ENCODE measurements at places on chromosomes 6 and 20.

DNA sequence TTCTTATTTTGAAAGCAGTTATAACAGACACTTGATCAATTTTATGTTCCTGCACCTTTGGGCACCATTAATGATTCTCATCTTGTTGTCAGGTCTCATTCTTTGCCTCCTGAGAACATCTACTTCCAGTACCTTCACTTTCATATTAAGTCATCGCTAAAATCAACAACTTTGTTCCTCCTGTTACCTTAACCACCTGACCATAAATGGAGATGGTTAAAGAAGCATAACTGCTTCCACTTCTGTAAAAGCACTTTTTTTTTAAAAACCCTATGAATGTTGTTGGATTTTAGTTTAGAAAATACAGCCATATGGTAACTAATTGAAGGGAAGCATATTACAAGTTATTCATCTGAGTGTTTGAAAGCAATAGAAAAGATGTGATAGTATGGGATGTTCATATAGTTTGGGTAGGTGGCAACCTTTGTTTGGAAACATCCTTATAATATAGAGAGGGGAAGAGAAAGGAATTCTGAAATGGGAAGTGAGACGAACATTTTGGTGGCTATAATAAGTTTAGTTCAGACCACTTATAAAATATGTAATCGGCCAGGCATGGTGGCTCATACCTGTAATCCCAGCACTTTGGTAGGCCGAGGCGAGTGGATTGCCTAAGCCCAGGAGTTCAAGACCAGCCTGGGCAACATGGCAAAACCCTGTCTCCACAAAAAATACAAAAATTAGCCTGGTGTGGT, 53.9 kb downstream of the AFG1L start:
- no peaks in the 10 kb centered on the region for H3K27me3 ChIP-seq
- no peak overlapping the region for H3K4me3 ChIP-seq
- no peaks in the 10 kb centered on the region for H3K36me3 ChIP-seq
- DNase-seq: no peak
- no peak overlapping the region for H3K27ac ChIP-seq

DNA sequence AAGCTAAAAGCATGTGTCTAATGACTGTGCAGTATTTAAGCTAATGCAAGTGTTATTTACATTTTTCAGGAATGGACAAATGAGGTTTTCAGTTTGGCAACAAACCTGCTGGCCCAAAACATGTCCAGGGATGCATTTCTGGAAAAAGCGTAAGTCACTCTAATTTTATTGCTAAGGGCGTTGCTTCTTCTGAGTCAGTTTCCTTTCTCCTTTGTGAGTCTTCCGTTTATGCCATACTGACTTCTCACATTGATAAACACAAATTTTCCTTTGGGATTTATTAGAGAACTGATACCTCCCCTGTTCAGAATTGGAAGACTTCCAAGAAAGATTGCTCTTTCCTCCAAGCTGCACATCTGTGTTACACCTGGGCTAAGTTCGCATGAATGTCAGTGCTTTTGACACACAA, 422.9 kb upstream of the PLCB4 start:
- peaks cover 10% of the 10 kb centered on the region for H3K36me3 ChIP-seq
- H3K27ac ChIP-seq: no peak overlapping the region
- DNase-seq: no peak
- H3K4me3 ChIP-seq: no peak overlapping the region

DNA sequence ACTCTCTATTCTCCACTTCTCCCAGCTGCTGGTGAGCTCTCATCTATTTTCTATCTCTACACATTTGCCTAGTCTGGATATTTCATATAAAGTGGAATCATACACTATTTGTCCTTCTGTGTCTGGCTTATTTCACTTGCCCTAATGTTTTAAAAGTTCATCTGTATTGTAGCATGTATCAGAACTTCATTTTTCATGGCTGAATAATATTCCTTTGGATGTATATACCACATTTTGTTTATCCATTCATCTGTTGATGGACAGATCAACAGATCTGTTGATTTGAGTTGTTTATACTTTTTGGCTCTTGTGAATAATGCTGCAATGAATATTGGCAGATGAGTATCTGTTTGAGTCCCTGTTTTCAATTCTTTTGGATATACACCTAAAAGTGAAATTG, 49.6 kb downstream of the NHLRC1 start:
- no peaks in the 10 kb centered on the region for H3K36me3 ChIP-seq
- no peak for DNase-seq
- peaks cover 51% of the 10 kb centered on the region for H3K27me3 ChIP-seq
- no peaks in the 10 kb centered on the region for H3K4me1 ChIP-seq
- H3K4me3 ChIP-seq: no peak overlapping the region

- H3K27ac ChIP-seq: no peak overlapping the region
- H3K27me3 ChIP-seq: peaks cover 43% of the 10 kb centered on the region
- DNase-seq: no peak
- no peak overlapping the region for H3K4me3 ChIP-seq
- no peaks in the 10 kb centered on the region for H3K4me1 ChIP-seq
These were observed 91.8 kb upstream of the TGM3 start for GRCh38 chr20:2204021-2204420.

- DNase-seq: no peak
- H3K4me1 ChIP-seq: no peaks in the 10 kb centered on the region
- no peak overlapping the region for H3K27ac ChIP-seq
- H3K27me3 ChIP-seq: peaks cover 33% of the 10 kb centered on the region
- no peaks in the 10 kb centered on the region for H3K36me3 ChIP-seq
- no peak overlapping the region for H3K4me3 ChIP-seq
These were observed 707.0 kb downstream of the EPM2A start for GRCh38 chr6:145028144-145028818.

DNA sequence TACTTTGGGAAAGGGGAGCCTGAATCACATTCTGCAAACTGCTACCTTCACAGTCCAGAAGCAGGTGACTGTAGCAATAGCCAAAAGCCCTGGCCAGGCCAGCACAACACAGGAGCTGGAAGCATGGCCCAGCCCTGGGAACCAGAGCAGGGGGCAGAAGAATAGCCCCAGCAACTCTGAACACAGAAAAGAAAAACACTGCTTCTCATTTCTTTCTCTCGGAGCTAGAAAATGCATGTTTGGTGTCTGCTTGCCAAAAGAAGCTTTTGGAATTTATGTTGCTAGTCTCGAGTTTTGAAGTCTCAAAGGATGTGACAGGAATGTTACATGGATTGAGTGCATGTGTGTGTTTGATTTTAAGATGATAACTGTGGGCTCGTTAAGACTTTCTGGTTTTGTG, 79.8 kb upstream of the SCAF8 start:
- H3K36me3 ChIP-seq: no peaks in the 10 kb centered on the region
- no peaks in the 10 kb centered on the region for H3K4me1 ChIP-seq

- peaks cover 27% of the 10 kb centered on the region for H3K27me3 ChIP-seq
- H3K4me3 ChIP-seq: no peak overlapping the region
- DNase-seq: no peak
- H3K4me1 ChIP-seq: no peaks in the 10 kb centered on the region
- no peaks in the 10 kb centered on the region for H3K36me3 ChIP-seq
These were observed 110.3 kb upstream of the NUP153 start for GRCh38 chr6:17816921-17817611.

GRCh38 chr6:119938752-119939151, 589.2 kb upstream of the MAN1A1 start:
- no peak overlapping the region for H3K27ac ChIP-seq
- no peak for DNase-seq
- no peak overlapping the region for H3K4me3 ChIP-seq

DNA sequence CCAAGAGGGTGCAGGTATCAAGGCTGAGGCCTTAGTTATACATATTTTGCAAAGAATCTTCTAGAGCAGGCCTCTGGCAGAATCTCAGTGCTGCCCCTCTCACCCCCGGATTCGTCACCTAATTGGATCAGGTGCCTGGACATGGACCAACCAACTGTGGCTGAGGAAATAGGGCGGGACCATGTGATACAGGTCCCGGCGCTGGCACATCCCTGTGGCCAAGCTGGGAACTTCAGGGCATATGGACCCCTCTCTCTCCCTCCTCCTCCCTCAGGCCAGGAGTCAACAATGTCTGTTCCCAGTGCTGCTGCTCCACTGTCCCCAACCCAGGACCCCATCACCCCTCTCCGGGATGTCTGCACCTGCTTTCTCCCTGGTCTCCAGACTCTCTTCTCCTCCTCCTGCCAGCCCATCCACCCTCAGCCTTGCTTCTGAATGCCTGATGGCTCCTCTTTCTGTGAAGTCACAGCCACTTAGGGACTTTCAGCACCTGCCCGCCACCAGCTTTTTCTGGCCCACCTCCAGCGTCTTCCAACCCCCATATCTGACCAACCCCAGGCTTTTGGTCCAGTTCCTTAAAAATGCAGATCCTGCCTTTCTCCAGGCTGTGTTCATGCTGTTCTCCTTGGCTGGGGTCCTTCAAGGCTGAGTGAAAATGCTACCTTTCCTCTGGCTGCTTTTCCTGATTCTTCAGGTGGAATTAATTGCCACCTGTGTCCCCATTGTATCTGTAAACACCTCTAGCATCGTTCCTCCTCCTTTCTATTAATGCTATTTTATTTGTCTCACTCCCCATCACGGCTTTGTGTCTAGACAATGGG, 19.0 kb upstream of the MLN start:
- peaks cover 6% of the 10 kb centered on the region for H3K4me1 ChIP-seq
- no peak overlapping the region for H3K27ac ChIP-seq
- no peak for DNase-seq
- no peaks in the 10 kb centered on the region for H3K36me3 ChIP-seq
- H3K4me3 ChIP-seq: no peak overlapping the region

DNA sequence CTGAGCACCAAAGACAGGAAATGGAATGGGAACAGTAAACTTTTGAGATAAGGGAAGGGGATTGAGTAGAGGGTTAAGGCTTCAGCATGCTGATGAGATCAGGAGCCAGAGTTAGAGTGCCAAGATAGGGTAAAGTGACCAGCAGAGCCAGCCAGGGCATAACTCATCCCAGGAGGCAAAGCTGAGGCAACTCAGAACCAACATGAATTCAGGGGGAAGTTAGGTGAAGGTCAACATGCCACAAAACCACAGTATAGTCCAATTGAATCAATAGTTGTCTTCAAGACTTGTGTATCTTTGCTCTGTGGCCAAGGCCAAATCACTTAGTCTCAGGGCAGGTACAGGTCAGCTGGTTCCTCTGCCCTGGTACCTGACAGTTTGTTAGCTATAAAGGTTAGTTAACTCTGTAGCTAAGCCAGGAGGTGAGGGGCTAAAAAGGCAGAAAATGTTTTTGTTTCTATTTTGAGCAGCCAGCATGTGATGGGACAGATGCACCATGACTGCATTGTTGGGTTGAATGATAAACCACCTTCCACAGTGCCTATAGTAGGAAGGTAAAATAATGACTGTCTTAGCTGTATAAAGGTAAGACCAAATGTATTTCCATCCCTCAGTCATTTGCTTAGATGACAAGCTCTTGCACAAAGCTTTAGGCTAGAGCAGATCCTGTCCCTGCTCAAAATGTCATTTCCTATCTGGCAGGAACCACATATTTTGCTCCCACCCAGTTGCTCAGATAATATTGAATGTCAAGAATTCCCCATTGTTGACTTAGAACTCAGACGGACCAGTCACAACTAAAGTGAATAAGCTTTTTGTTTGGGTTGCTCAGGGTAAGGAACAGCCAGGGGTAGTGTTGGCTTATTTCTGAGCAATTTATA, 15.8 kb downstream of the RNF8 start:
- H3K4me1 ChIP-seq: peaks cover 11% of the 10 kb centered on the region
- peaks cover 25% of the 10 kb centered on the region for H3K36me3 ChIP-seq
- H3K4me3 ChIP-seq: no peak overlapping the region

- DNase-seq: no peak
These were observed 479.0 kb upstream of the CITED2 start for GRCh38 chr6:139853302-139853992.

- no peaks in the 10 kb centered on the region for H3K27me3 ChIP-seq
- no peak overlapping the region for H3K4me3 ChIP-seq
- H3K27ac ChIP-seq: no peak overlapping the region
- no peak for DNase-seq
- no peaks in the 10 kb centered on the region for H3K4me1 ChIP-seq
These were observed 315.7 kb upstream of the EPHA7 start for GRCh38 chr6:93735099-93735498.

DNA sequence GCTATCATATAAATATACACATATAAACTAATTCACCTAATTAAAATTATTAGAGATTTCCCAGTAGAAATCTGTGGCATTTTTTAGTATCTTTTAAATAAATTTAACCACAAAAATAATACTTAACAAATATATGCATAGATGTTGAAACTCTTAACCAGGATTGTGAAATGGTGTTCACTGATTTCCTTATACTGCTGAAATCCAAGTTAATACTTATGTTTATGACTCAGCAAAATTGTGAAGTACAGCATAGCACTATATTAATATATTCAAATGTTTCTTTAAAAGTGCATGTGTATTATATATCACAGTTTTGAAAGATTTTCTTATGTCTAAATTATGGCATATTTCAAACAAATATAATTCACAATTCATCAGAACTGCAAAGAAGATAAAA, 328.2 kb upstream of the MANEA start:
- DNase-seq: no peak
- H3K4me1 ChIP-seq: no peaks in the 10 kb centered on the region
- no peak overlapping the region for H3K4me3 ChIP-seq
- H3K27me3 ChIP-seq: no peaks in the 10 kb centered on the region
- H3K36me3 ChIP-seq: no peaks in the 10 kb centered on the region

DNA sequence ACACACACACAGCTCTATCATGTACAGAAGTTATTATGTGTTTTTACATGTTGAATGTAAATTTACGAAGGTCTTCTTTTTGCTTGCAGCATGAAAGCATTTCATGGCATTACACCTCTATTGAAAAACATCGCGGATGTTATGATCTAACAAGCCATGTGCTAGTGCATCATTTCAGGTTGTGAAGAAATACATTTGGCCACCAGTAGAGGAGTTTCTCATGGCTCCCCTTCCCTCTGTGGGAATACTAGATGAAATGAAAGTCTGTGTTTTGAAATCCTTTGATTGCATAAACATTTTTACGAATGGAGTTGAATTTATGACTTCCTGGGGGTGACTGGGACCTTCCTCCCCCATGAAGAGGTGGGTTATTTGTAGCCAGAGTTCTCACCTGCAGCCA, 17.7 kb downstream of the MAS1 start:
- no peaks in the 10 kb centered on the region for H3K36me3 ChIP-seq
- no peaks in the 10 kb centered on the region for H3K4me1 ChIP-seq
- H3K4me3 ChIP-seq: no peak overlapping the region
- no peak for DNase-seq
- H3K27ac ChIP-seq: no peak overlapping the region

DNA sequence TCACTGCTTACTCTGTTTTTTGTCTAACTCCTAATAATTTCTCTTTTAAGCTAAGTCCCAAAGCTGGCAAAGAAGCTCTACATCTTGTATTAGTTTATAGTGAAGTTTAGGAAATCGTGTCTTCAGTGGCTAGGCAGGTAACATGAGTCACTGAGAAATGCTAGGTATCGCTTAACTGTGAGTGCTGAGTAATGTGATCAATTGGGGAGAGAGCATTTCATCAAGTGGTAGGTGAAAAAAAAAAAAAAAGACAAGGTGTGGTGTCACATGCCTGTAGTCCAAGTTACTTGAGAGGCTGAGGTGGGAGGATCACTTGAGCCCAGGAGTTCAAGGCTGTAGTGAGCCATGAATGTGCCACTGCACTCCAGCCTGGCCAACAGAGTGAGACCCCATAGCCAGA, 125.3 kb downstream of the FAM83B start:
- H3K36me3 ChIP-seq: no peaks in the 10 kb centered on the region
- no peak for DNase-seq
- no peak overlapping the region for H3K4me3 ChIP-seq
- no peak overlapping the region for H3K27ac ChIP-seq
- H3K27me3 ChIP-seq: no peaks in the 10 kb centered on the region
